ENCODE measurements at places on chromosomes 11 and 22.

- no peak for DNase-seq
Observed at GRCh38 chr11:80779905-80780605, 1339.2 kb upstream of the TENM4 start.

- DNase-seq = no peak
Observed at GRCh38 chr11:15616130-15617105, 501.7 kb downstream of the INSC start.

GRCh38 chr11:15852179-15852578 lies 504.2 kb downstream of the SOX6 start:
- DNase-seq = no peak

- peak; percentile 89 for DNase-seq
Observed at GRCh38 chr11:2912498-2912897, 16.7 kb downstream of the PHLDA2 start.

DNA sequence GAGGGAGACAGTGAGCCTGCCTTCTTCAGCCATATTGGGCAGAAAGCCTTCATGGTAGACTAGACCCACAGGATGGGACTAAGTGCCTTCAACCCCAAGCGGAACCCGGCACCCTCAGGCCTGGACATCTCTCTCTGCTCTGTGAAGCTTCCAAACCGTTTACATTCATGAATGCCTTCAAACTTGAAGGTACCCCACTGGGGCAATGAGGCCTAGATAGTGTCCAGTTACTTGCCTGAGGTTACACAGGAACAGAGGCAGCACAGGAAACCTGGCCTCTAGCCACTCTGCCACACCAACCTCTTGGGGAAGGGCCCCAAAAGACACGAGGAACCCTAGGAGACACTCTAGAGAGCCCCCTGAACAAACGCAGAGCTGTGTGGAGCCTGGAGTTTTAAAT lies 14.5 kb upstream of the CYP2R1 start:
- no peak for DNase-seq
